Activated T-cell treated with anti-CD3 and anti-CD28 coated beads, Interleukin-2, amount 50 U/mL, for 48 hours (primary cell): ENCODE measurements at places on chromosomes 11 and 22.

DNA sequence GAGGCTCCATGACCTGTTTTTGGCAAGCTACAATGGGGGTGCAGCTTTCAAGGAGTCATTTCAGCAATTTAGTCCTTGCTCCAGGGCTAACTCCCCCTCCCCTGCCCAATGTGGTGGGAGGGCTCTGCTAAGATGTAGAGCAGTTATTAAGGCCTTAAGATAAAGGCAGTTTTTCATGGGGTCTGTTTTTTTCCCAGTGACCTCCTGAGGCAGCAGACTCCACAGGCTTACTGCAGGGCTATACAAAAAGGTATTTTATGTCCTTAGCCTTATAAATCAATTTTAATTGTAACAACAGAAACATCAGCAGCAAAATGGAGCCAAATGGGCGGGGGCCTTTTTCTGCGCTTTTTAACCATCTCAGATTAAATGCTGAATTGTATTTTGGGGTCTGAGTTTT, 192.3 kb downstream of the KIRREL3 start:
- no peak for DNase-seq

DNA sequence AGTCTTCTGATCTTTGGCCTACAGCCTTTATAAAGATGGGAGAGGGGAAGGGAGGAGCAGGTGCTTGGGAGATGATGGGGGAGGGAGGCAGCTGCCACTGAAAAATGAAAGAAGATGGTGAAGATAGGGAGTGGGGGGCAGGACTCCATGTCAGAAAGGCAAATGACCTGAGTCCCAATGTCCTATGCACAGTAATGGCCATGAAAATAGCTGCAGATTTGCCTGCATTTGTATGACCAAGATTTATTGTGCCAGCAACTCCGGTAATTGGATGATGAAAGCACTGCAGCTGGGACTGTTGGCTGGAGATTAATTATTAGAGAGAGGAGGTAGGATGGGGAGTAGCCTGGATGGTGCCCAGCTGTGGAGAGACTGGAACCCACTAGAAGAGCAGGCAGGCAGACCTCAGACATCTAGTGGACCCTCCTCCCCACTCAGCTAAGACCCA, 36.1 kb downstream of the NEU3 start:
- no peak for DNase-seq

- no peak for DNase-seq
Observed at GRCh38 chr22:48153726-48154125, 1391.3 kb downstream of the TBC1D22A start.

- DNase-seq: no peak
Observed at GRCh38 chr11:109680127-109680526, 258.1 kb downstream of the C11orf87 start.

DNA sequence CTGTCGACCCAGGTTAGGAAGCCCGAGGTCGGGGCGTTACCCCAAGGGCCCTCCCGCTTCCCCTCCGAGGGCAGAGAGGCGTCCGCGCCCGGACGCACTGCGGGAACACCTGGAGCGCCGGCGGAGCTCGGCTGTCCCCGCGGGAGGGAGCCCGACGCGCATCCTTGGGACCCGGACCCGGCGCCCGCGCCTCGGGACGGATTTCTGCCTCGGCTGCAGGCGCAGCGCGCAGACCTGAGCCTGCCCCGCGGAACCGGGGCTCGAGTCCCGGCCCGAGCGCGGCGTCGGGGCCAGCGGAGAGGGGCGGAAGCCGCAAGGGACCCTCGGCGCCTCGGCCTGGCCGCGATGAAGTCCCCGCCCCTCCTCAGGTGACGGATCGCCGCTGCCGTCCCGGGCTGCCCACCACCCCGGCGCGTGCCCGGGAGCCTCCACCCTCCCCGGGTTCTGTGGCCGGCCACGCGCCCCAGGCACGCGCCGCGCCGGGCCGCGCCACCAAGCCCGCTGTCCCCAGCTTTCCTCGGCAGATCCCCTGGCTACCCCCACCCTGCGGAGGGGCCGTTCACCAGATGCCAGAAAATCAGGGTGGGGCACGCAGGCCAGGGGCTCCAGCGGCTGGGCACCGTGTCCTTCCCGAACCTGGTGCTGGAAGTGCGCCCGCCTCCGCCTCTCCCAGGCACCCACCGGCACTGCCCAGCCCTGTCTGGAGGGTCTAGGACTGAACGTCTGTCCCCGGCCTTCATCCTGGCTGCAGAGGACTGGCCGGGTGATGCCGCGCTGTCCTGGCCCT, 410 bp downstream of the GLB1L3 start:
- peak; percentile 39 for DNase-seq

DNA sequence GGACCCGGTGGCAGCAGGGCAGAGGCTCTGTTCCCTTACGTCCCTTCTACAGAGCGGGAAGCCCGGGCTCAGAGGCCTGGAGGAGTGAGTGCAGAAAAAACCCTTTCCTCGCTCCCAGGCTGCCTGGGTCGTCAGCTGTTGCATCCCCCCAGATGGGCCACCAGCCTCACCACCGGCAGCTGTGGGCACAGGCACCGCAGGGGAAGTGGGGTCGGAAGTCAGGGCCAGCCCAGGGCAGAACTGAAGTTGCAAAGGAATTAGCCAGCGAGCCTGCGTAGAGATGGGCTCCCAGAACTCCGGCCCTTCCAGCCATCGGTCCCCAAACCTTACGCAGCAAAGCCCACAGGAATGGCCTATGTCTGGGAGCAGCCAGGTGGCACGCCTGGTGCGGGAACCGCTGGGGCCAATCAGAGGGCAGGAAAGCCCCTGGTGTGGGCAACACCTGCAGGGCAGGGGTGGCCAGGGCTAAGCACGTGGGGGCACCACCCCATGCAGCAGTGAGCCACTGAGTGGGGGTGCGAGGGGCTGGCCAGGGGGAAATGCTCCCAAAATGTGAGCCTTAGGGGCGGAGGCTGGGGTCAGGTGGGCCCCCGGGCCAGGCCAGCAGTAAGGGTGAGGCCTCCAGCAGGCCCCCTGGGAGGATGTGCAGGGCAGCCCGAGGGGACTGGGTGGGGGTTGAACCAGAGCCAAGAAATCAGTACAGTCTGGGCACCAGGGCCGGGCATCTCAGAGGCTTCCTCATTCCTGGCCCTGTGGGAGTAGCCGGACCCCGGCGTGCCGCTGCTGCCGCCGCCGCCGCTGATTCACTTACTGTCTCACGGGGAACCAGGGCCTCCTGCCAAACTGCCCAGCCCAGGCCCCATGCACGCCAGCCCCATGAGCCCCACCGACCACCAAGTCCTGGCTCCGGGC, 58.2 kb downstream of the WNT7B start:
- no peak for DNase-seq

DNA sequence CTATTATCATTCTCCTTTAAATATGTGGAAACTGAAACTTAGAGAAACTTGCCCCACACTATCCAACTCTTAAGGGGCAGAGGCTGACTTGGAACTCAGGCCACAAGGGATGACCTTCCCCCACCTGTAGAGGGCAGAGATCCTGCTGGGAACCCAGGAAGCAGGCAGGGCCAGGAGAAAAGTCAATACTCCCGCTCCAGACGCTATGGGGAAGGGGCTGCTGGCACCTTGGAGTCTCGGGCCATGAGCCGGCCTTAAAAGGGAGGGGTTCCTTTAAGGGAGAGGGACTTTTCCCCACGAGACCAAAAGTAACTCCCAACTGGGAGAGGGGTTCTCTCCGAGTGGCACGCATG, 620 bp upstream of the ANO5 start:
- DNase-seq: no peak

DNA sequence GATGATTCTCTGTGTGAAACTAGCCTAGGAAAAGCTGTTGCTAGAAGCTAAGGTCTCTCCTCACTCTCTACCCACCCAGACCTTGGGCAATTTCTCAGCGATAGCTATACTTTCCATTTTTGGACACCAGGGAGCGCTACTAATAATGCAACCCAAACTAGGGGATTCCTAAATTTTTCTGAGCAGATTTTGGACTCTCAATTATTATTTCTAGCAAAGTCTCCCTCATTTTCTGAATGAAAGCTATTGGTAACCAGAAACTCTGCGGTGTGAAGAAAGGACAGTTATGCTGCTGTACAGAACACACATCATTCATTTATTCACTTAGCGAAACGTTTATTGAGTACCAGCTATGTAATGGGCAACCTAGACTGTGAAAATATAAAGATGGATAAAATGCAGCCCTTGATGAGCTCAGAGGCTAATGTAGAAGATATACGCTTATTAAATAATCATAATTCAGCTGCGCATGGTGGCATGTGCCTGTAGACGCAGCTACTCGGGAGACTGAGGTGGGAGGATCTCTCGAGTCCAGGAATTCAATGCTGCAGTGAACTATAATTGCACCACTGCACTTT, 6.1 kb upstream of the STIM1 start:
- no peak for DNase-seq

- DNase-seq: no peak
Observed at GRCh38 chr11:19650467-19650866, 62.2 kb upstream of the NAV2 start.

GRCh38 chr11:62553080-62553838, 6.7 kb upstream of the AHNAK start:
- DNase-seq: peak; percentile 57

DNA sequence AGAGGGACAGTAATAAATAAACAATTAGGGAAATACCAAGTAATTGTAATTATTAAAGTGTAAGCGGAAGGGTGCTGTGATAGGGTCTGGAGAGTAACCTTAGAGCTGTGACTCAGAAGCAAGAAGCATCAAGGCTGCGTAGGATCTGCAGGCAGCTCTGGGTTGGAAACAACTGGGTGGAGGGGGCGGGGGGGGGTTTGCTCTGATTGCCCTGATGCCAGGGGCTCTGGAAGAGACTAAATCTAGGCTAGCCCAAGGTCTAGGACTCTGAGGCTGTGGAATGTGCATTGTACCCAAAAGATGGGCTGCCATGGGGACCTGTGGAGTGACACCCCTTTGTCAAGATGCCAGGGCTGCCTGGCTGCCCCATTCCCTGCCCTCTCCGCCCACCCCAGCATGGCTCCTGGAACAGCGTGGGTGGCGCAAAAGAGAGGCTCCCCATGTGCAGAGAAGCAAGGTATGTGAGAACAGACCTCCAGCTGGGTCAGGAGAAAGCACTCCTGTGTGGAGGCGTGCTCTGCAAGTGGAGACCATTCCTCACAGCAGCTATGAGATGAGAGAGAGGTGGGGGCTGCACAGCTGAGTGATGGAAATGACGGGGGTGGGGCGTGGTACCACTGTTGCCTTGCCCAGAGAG, 101.1 kb upstream of the CRYBB3 start:
- DNase-seq: no peak
